ENCODE measurements at places on chromosomes 7 and 10.
A peak's percentile ranks its signal among the peaks of the same experiment; 100 is the strongest.

- DNase-seq: no peak
Observed at GRCh38 chr7:129959471-129960203, 6.9 kb upstream of the UBE2H start.

- DNase-seq: no peak
Observed at GRCh38 chr7:30764030-30764975, 6.9 kb upstream of the MINDY4 start.

- no peak for DNase-seq
Observed at GRCh38 chr7:36964297-36964696, 240.0 kb upstream of the AOAH start.

DNA sequence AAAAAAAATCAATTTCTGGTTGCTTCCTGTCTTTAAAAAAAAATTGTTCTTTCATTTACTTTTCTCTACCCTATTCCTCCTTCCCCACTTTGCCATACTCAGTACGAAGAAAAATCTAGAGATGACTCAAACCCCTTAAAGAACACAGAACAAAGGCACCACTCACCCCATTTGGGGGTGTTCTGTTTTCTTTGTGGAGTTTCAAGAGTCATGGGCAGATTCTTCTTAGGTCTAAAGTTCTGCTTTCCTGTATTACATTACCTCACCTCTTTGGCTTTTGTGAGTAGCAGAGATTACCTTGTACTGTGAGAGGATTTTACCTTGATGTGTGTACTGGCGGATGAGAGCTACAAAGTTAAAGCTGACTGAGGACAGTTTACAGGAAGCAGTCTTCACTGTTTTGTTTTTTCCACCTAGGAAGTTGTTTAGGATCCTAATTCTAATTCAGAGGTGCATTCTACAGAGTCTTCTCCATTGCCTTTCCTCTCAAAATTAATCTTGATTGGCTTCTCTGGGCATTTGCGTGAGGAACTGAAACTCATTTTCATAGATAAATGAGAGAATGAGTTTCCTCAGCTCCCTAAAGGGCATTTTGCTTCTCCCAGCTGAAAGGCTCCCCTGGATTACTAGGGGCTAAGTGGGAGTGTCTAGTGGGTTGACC lies 20.7 kb downstream of the AVL9 start:
- no peak for DNase-seq

DNA sequence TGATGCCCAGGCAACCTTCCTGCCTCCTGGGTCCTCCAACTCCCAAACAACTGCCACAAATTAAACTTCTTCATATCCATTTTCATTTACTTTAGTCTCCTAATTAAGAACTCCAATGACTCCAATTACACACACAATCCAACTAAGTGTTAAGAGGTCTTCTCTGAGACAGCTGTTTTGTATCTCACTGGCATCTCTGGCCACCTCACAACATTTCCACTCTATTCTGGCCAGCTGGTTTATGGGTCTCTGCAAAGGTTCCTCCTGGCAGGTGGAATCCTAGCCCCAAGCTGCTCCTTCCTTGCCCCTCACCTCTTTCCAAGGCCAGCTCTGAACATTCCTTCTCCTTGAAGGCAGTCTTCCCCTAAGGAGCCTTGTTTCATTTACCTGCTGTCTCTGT lies 123.1 kb upstream of the HPS1 start:
- no peak for DNase-seq

DNA sequence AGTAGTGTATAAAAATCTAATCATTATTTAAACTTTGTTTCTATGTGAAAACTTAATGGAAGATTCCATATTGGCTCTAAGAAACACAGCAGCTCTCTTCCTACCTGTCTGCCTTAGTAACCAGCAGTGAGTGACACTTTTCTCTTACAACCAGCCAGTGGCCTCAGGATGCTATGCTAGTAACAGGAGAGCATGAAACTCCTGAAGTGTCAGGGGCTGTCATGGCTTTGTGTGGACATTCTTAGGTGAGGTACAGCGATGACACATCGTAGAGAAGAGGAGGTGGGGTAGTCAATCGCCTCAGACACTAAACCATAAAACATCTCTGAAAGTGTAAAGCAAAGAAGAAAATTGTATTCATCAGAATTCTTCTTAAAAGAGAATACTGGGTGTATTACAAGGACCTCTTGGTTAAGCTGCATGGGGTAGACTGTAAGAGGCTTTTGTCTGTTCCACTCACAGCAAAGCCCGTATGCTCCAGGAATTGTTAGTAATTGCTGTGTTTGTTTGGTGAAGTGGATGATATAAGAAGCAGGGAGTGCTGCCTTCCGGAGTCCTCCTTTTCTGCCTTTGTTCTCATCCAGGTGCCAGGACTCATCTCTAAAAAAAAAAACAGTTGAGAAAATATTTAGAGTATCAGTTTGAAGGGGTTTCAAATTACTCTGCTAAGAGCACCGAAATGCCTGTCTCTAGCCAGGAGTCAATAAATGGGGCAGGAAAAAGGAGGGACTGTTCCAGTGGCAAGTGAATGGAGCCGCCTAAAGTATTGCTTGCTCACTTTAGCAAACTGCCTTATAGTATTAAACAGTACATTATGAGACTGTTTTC lies 518.8 kb downstream of the CNTNAP2 start:
- DNase-seq: no peak

DNA sequence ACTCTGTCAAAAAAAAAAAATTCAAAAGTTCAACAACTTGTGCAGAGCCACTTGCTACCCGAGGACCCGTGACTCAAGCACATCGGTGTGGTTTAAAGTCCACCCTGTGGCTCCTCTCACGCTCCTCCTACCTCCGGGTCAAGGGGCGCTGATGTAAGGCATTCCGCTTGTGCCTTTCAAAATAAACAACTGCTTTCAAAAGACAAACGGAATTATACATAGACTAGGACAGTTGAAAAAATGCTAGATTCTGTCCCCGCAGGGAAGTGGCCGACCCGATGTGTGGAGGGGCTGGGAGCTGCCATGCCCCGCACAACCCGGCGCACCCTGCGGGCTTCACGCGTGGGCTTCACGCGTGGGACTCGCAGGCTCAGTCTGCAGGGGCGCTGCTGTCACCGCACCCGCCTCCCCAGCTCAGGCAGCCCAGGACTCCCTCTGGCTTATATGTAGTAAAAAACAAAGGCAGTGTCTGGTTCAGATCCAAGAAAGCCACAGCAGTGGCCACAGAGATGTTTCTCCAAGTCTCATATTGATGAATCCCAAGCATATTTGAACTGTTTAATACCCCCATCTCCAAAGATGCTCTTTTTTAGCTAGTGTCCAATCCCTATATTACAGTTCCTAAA lies 239.7 kb upstream of the INHBA start:
- DNase-seq: no peak

- no peak for DNase-seq
Observed at GRCh38 chr10:90893190-90893589, 21.4 kb downstream of the RPP30 start.

DNA sequence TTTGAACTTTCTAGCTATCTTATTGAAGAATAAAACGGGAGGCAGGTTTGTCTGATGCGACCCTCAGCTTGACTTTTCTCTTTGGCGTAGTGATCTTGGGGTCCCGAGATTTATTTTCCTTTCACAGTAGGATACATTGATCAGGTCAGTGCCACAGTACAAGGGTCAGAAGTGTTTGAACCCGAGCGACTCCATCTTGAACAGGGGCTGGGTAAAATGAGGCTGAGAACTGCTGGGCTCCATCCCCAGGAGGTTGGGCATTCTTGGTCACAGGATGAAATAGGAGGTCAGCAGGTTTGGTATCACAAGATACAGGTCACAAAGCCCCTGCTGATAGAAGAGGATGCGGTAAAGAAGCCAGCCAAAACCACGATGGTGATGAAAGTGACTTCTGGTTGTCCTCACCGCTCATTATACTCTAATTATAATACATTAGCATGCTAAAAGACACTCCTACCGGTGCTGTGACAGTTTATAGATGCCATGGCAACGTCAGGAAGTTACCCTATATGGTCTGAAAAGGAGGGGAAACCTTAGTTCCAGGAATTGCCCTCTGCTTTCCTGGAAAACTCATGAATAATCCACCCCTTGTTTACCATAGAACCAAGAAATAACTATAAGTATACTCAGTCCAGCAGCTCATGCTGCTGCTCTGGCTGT lies 3.0 kb upstream of the TECPR1 start:
- DNase-seq: no peak

GRCh38 chr10:122019414-122019975 lies 30.5 kb downstream of the TACC2 start:
- DNase-seq: peak; percentile 53

DNA sequence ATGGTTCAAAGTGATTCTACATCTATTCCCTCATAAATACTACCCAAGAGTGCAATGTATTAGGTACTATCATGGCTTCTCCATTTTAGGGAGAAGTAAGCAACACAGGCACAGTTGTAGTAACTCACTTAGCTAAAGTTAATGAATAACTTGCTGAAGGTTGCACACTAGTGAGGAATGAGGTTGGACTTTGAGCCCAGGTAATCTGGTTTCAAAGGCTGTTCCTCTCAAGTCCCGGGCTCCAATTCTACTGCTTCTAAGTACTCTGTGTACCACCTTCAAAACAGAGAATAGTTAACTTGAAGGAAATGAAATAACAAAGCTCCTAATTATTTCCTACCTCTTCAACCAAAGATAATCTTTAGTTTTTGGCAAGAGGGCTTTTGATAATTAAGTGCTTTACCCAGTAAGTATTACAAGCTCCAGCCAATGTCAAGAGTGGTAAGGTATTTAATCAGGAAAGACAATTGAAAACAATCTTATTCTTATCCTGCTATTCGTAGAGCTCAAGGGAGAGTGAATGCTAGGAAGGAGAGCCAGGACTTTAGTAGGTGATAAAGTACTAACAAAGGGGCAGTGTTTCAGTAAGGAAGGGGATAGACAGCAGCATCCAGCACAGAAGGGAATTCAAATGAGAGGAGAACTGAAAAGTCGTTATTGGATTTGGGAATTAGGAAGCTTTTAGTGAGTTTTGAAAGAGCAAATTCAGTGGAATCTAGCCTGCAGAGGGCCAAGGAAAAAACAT lies 158.2 kb upstream of the PTPRZ1 start:
- DNase-seq: no peak

GRCh38 chr7:16129431-16130110 lies 291.8 kb downstream of the CRPPA start:
- peak; percentile 7 for DNase-seq

- no peak for DNase-seq
Observed at GRCh38 chr10:12993595-12993994, 7.9 kb downstream of the CCDC3 start.

DNA sequence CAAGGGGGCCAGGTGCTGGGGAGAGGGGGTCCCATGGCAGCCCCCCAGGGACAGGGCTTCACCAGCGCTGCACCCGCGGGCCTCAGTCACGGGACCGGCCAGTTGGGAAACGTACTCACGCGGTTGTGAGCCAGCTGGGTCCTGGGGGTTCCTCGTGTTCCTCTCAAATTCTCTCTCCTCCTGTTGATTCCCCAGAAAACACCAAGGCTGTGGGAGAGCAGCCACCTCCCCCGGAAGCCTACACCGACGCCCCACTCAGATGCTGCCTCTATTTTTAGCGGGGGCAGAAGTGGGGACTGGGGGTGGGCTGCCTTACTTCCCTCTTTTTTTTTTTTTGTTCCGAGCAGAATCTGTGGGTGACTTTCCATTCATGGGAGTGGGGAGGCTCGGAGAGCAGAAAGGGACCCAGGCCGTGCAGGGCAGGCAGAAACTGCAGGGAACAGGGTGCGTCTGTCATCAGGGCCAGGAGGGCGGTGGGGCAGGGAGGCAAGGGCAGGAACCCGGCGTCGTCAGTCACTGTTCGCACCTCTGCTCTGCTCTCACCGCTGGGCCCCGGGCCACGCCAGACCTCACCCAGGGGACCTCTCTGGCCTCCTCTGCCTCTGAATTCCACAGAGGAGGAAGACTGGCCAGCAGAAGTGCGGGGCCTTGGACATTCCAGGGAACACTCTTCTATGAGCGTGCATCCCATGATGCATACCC lies 63.1 kb downstream of the CARD11 start:
- no peak for DNase-seq

DNA sequence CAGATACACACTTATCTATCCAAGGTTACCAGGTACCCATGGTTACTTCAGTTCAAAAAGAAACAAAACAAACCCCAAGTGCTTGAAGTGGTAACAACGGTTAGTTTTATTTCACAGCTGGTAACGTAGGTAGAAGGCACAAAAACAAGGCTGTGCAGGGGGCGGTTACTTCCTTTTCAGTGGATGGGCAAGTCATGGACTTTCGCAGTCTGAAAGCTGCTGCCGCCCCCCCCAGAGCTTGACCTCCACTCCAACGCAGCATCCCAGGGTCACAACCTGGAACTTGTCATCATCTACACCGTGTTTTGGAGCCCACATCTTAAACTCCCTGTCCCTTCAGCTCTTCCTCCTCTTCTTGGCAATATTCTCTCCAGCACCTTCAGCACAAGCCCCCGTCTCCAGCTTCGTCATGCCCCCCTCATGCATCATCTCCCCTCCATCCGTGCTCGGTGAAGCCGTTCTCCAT lies 181.2 kb upstream of the ITGB1 start:
- DNase-seq: no peak

DNA sequence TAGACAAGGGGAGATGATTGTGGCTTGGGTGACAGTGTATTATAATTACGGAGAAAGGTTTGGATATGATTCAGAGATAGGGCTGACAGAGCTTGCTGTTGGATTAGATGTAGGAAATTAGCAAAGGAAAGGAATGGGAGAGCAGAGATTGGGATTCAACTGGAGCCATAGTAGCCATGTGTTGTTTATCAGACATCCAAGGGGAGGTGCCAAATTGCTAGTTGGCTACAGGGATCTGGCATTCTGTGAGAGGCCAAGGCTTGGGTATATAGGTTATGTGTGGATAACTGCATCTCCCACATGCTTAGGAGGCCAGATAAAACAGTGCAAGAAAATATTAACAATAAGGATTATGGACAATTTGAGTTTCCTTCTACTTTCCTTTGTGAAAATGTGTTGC lies 34.9 kb downstream of the CSGALNACT2 start:
- no peak for DNase-seq

DNA sequence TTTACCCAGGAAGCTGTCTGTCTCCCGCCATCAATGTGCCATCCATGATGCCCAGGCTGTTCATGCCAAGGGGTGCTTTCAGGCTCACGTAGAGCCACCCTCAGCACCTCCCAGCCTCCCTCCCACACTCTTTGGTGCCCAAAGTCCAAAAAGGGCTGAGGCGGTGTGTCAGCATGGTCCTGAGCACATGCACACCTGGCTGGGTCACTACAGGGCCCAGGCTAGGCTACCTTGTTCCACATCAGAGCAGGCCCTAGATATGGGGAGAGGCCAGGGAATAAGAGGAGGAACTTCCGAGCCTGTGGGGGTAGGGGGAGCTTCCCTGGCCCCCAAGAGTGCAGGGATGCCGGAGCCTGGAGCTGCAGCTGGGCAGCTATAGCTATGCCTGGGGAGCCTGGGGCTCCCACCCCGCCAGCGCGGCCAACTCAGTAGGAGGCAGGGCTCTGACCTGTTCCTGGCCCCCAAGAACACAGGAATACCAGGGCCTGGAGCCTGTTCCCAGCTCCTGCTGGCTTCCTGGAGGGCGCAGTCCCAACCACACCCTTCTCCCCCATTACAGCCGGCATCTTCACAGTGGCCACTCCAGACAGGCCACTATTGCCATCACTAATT lies 133.2 kb upstream of the C7orf33 start:
- no peak for DNase-seq

- no peak for DNase-seq
Observed at GRCh38 chr10:21176934-21177480, 279.9 kb upstream of the NEBL start.
